ENCODE measurements at places on chromosomes 3 and 15.

GRCh38 chr15:27844018-27844666 is 255.0 kb downstream of the OCA2 start:
- DNase-seq, result no peak

DNA sequence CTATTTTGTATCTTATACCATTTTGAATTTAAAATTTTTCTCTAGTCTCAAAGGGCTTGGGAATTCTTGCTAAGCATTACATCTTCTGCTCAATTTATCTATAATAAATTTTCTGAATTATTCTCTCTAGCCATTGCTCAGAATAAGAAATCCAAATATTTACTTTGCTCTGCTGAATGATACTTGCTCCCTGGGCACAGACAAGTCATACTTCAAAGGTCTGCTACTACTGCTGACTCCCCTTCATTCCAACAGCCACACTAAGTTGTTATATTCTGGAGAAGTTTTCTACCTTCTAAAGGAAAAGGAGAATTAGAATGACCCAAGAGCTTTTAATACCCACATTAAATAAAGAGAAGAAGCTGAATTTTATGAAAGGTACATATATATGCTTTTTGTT is 460.3 kb upstream of the ZNF717 start:
- no peak for DNase-seq

GRCh38 chr3:71285086-71285485 is 298.4 kb downstream of the FOXP1 start:
- DNase-seq, result no peak

GRCh38 chr3:46124216-46125177 is 83.6 kb downstream of the CCR1 start:
- no peak for DNase-seq

DNA sequence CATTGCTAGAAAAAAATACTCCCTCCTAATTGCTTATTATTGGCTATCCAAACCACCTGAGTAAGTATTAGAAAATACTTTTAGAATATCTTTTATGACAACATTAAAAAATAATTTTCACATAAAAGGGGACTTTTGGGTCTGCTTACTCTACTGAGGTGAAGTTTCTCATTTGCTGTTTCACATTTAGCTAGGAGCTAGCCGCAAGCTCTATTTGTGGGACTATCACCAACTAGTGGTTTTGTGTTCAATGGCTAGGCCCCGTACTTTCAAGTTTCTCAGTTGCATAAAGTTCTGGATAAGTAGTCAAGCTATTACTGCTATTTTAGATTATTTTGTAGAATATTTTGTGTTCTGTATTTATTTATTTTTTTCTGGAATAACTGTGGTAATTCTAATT is 244.2 kb upstream of the SLITRK3 start:
- DNase-seq, result no peak

GRCh38 chr3:159185443-159186050 is 383.7 kb downstream of the MFSD1 start:
- no peak for DNase-seq

GRCh38 chr15:66214246-66214645 is 39.3 kb downstream of the MEGF11 start:
- DNase-seq, result no peak
